ENCODE measurements at places on chromosomes 3 and 15. TPM values are rescaled to one million over a fixed set of nuclear protein-coding genes. Genes with fewer than 3 reads are reported as not detected.

CYP1A2 gene
- total RNA-seq, result not detected

GRCh38 chr3:125141596-125142419, 70.7 kb downstream of the SLC12A8 start:
- DNase-seq, result peak; percentile 84

DNA sequence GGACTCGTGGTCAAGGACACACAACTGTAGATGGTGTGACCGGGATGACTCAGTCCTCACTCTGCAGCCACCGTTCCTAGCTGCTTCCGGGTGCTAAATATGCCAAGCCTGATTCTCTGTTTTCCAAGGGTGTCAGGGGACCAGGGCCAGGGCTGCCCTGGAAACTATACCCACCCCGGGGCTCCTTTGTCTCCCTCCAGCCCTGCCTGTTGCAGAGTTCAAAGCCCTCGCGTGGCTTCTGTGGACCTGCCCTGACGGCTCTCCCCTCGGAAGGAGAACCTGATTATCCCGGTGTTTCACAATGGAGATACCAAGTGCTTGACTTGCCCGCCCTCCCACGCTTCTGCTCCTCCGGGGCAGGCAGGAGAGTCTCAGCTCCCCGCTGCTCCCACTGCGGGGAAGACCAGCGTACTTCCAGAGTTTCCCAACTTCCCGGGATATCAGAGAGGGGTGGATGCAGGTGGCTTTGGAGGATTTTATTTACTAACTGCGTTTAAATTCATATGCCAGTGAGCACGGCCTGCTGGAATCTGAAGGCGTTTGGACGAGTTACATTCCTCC, 125.0 kb downstream of the ASB7 start:
- peak; percentile 8 for DNase-seq

DNA sequence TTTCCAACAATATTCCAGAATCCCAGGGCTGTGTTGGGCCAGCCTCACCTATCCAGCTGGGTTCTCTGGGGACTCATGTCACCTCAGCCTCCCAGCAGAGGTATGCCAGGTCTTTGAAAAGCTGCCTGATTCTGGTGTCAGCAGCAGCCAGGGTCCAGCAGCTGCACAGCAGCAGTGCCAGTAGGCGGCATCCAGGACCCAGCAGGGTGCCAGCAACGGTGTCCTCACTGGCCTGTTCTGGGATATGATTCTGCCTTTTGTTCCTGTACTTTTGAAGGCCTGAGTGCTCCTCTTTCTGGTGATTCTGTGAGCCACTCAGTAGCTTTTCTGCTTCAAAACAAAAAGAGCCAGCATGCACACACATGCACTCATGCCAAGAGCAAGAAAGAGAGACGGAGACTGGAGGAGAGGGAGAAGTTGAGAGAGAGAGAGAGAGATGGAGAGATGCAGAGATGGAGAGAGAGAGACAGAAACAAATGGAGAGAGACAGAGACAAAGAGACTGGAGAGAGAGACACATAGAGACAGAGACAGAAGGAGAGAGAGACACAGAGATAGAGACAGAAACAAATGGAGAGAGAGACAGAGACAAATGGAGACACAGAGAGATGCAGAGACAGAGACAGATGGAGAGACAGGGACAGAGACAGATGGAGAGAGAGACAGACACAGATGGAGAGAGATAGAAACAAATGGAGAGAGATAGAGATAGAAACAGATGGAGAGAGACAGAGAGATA, 205.7 kb downstream of the UACA start:
- DNase-seq, result no peak

GRCh38 chr3:150447631-150448465, 39.8 kb downstream of the TSC22D2 start:
- DNase-seq, result no peak

GRCh38 chr3:27281671-27282150, 87.5 kb downstream of the NEK10 start:
- no peak for DNase-seq

KBTBD13 gene
- not detected for total RNA-seq

GRCh38 chr3:138440121-138440521, 5.7 kb downstream of the ESYT3 start:
- no peak for DNase-seq

DNA sequence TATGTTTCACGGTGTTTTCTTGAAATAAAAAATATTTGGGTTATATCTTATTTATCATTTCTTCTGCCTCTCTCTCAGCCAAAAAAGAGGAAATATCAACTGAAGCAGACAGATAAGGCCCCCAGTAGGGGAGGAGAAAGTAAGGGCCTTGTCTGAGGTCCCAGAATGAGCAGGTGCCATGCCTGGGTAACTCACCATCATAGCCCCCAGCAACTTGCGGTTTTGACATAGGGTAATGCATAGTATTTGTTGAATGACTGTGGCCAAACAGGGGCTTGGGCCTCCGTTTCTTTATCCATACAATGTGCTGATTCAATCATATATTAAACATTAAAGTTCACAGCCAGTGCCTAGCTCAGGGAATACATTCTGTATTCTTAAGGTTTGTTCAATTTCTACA, 119.6 kb downstream of the ABI3BP start:
- no peak for DNase-seq

- DNase-seq, result no peak
Observed at GRCh38 chr3:191051037-191051436, 148.0 kb upstream of the OSTN start.

DNA sequence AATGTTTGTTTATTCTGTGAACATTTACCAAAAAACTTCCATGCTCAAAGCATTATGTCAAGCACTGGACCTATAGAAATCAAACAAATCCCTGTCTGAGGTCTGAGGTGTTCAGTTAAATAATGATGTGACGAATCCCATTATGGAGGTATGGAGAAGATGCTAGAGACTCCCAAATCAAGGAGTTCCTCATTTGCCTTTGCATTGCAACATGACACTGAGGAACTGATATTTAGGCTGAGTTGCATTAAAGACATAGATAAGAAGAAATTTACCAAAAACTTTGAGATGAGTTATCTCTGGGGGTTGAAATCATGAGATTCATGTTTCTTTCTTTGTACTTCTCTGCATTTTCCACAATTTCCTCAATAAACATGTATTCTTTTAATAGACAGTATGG, 16.0 kb downstream of the CD200 start:
- no peak for DNase-seq

LRRIQ4 gene
- not detected for total RNA-seq

EFCC1 gene
- total RNA-seq, result not detected
